ENCODE measurements at places on chromosomes 3 and 15.
A peak's percentile ranks its signal among the peaks of the same experiment; 100 is the strongest.

DNA sequence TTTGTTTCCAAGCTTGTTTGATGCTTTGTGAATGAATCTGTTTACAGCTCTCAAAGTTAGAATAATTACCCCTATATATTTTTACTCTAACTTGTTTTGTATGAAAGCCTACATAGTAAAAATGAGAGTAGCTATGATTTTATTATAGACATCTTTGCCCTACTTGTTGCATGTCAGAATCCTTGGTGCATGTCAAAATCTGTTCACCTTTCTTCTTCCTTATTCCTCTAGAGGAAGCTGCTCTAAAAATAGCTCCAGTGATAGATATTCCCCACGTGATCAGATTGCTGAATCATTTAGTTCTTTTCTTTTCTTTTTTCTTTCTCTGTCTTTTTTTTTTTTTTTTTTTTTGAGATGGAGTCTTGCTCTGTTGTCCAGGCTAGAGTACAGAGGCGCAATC is 39.8 kb downstream of the LRRC49 start:
- no peak for DNase-seq

GRCh38 chr3:36893826-36894225 is 51.0 kb downstream of the TRANK1 start:
- DNase-seq = no peak

DNA sequence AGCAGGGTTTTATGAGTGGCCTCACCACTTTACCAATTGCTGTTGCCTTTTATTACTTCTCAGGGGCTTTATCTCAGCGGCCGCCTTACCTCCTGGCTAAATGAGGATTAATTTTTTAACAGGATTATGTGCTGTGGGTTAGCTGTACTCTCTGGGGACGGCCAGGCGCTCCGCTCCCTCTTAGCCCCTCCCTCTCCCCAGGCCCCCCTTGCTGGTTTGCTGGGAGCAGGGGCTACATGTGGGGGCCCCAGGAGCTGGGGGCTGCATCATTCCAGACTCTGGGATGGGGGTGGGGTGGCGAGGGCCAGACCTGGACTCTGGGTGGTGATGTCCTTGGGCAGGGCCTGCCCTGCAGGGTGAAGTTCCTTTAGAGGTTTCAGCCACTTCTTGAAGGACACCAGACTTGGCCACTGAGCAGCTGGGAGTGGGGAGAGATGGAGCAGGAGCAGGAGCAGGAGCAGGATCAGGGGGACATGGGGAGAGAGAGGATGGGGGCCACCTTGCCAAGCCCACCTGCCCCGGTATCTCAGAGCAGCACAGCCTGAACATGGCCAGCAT is 196.1 kb downstream of the GOLGA6L6 start:
- DNase-seq = peak; percentile 85

DNA sequence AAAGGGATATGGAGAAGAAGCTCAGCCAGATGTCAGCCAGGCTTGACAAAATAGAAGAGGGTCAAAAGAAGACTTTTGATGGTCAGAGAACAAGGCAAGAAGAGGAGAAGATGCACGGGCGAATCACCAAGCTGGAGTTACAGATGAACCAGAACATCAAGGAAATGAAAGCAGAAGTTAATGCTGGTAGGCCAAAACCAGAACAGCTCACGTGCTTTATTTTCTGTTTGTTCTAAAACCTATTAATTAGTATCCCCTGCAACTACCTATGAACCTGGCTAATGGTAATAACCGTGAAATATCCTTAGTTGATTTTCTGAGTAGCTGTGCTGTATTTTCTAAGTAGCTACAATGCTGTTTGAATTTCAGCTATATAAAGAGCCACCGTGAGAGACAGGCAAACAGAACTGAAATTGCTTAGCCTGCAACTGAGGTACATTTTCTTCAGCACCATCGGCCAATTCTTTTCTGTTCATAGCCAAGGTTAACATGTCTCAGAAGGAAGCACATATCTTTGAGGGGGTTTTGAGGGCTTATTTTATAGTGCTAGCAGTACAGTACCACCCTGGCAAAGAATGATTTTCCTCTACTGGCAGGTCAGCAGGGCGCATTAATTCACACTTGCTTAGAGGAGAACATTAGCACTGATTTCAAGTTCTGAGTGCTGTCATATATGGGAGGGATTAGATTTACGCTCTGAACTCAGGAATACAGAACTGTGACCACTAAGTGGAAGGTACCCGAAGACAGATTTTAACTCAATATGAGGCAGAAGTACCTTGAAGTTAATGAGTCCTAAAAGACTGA is 78.9 kb downstream of the FAM81A start:
- no peak for DNase-seq

GRCh38 chr15:81744364-81744763 is 301.5 kb downstream of the MEX3B start:
- no peak for DNase-seq

GRCh38 chr3:161274691-161275298 is 53.7 kb downstream of the NMD3 start:
- no peak for DNase-seq

GRCh38 chr3:5194801-5195509 is 7.4 kb downstream of the EDEM1 start:
- no peak for DNase-seq

Measured in posterior vena cava (tissue), 2 donors.